COR-L47 (cell line): ENCODE measurements at places on chromosomes 1 and 21.

- DNase-seq: no peak
These were observed 14.5 kb upstream of the CBR3 start for GRCh38 chr21:36120304-36120888.

DNA sequence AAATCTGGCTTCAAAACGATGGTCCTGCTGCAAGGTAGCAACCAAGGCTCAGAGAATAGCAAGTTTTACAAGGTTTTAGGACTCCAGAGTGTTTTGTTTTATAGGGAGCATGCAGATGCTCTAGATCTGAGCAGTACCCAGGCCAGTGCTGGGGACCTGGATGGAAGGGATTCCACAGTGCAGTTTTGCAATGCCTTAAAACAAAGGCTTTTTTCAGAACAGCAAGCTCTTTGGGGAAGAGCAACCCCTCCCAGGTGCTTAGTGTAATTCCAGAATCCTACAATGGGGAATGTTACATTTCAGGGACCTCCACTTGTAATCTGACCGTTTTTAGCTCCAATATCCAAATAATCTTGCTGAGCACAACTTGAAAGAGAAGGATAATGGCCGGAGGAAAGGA lies 6.7 kb downstream of the ROR1 start:
- DNase-seq: no peak

DNA sequence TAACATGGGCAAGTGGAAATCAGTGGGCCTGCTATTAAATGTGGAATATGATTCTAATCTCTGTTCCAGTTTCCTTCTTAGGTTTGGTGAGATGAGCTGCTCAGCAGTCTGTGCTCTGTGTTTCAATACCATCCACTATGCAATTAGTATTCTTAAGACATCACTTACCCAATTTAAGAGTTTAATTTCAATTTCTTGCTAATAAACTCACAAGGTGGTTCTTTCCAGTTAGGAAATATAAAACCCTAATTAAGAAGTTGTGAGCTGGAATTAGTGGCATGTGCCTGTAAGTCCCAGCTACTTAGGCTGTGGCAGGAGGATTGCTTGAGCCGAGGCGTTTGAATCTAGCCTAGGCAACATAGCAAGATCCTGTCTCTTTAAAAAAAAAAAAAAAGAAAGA lies 51.7 kb downstream of the MPZL1 start:
- DNase-seq: no peak

DNA sequence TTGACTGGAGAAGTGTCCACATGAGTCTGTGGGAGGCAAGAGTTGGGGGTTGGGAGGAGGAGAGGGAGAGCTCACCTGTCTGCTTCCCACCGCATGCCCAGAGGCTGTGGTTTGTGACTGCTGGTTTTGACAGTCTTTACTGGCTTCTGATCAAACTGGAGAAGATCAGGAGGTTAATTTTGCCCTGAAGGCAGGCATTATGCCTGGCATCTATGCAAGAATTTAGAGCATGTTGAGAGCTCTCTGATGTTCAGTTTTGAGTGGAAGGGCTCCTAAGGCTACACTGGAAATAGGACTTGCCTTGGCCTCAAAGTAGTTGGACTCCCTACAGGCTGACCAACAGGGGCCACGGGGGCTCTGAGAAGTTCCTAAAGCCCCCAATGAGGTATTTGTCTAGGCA lies 101.6 kb downstream of the TLR5 start:
- no peak for DNase-seq

- DNase-seq: no peak
These were observed 31.7 kb upstream of the GPR88 start for GRCh38 chr1:100506217-100506616.

- no peak for DNase-seq
These were observed 1.2 kb upstream of the DR1 start for GRCh38 chr1:93344484-93344883.
